ENCODE measurements at places on chromosomes 13 and 19.

DNA sequence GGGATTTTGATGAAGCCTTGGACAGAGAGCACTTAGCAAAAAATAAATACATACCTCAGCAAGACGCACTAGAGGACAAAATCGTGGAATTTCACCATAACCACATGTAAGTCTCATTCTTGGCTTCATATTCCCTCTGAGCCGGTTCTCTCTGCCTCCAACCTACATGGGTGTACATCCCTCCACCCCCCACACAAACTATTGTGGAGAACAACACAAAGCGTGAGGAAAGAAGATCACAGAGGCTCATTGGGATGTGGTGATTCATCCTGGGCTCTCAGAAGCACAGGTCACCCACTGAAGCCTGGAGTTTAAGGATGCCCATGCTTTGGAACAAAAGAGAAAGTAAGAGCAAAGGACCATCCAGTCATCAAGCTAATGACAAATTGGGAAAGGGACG is 192.2 kb downstream of the STK24 start:
- DNase-seq, result no peak

DNA sequence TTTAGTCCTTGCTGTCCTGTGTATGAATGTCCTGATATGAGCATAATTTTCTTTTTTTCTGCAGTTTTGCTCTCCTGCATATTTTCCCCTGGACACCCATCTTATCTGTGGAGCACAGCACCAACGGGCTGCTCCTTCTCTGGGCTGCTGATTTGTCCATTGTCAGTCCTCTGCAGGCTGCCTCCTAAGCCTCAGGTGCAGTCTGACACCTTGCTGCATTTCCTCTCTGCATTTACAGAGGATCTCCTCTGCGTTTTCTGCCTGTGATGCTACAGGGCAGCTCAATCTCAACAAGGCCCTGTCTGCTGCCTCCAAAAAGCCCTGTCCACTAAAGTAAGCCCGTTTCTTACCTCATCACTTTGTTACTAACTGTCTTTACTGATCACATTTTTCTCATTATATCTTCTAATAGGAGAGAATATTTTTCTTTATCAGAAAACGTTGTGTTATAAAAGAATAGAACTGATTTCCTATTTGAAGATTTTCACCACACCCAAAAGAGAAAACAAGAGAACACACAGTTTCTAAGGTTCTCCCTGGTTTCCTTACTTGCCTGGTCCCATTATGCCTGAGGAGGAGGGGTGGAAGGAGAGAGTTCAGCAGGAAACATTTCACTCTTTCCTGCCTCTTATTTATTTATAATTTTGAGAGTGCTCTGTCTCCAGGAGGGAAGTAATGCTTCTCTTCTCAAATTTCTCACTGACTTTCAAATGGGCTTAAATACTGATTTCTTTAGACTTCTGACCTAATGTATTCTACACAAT is 65.6 kb upstream of the TDRD3 start:
- DNase-seq, result no peak

- no peak for DNase-seq
These were observed 102.7 kb downstream of the SLAIN1 start for GRCh38 chr13:77800219-77800618.

DNA sequence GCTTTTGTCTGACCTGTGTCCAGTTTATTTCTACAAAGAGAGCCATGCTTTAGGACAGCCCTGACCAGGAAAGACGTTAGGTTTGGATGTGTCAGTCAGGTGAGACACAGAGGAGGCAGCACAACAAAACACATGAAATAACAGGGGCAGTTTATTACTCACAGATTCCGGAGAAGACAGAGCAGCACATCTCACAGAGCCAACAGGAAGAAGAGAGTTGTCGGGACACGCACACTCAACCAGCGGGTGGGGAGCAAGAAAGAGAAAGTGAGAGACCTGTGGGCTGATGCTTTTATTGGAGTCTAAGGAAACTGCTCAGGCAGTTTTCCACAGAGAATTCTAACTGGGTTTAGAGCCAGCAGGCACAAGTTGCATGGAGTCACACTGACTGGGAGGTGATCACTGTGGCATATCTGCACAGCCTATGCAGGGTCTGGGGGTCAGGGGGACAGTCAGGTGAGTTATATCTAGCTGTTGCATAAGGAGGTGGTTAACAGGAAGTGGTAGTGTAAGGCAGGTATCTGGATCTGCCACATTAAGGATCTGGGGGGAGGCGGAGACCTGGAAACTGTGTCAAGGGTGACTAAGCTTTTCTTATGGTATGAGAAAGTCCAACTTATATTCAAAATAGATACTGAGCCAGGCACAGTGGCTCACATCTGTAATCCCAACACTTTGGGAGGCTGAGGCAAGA is 24.1 kb upstream of the CEACAM20 start:
- DNase-seq, result no peak

GRCh38 chr13:111261326-111261725 is 59.1 kb upstream of the TEX29 start:
- DNase-seq, result no peak

DNA sequence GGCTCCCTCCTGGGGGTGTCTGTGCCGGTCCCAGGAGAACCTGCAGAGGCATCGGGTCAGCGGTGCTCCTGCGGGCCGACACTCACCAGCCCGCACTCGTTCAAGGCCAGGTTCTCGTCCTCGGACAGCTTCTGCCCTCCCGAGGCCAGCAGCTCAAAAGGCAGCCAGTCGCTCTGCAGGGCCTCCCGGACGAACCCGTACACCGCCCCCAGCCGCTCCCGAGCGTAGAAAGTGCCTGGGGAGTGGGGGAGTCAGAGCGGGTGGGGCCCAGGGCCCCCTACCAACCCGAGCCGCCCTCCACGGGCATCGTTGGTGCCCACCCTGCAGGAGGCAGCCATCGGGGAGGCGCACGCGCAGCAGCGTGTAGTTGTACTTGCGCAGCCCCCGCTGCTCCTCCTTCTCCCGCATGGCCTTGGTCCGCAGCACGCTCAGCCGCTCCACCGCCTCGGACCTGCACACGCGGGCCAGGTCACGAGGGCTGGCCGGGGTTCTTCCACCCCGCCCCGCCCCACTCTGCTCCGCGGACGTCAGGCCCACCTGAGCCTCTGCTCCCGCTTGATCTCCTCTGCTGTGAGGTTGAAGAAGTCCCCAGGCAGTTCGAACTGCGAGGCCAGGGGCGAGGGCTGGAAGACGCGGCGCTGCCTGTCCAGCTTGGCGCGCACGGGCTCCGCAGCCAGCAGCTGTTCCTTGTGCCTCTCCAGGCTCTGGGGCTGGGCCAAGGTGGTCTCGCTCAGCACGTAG is 11.5 kb downstream of the UBXN6 start:
- no peak for DNase-seq

- DNase-seq, result no peak
These were observed 3.5 kb downstream of the SPART start for GRCh38 chr13:36342715-36343114.

- DNase-seq, result no peak
These were observed 172.7 kb downstream of the KLF5 start for GRCh38 chr13:73231471-73231870.

DNA sequence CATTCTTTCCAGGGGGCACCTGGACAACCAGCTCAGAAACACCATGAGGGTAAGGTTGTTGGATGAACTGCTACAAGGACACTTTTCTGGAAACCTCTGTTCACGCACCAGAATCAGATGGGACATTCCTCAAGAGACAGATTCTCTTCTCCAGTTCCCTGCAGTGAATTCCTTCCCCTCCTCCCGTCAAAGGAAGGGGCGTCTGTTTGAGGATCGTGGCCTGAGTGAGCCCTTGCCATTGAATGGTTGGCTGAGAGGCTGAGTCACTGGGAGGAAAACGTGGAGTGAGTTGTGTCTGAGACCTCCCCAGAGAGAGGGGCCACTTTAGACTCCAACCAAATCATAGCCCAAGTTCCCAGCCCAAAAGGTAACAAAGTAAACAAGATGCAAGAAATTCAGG is 79.4 kb upstream of the ZNF507 start:
- no peak for DNase-seq

- no peak for DNase-seq
These were observed 426.8 kb upstream of the SLITRK5 start for GRCh38 chr13:87244256-87244890.

GRCh38 chr13:36814465-36814864 is 4.6 kb upstream of the RFXAP start:
- no peak for DNase-seq

- DNase-seq, result no peak
These were observed 4.1 kb downstream of the POLR1D start for GRCh38 chr13:27625839-27626238.

- no peak for DNase-seq
These were observed 77.4 kb upstream of the PCDH8 start for GRCh38 chr13:52925775-52926285.

- DNase-seq, result no peak
These were observed 209.2 kb upstream of the IRS2 start for GRCh38 chr13:109995578-109995977.

DNA sequence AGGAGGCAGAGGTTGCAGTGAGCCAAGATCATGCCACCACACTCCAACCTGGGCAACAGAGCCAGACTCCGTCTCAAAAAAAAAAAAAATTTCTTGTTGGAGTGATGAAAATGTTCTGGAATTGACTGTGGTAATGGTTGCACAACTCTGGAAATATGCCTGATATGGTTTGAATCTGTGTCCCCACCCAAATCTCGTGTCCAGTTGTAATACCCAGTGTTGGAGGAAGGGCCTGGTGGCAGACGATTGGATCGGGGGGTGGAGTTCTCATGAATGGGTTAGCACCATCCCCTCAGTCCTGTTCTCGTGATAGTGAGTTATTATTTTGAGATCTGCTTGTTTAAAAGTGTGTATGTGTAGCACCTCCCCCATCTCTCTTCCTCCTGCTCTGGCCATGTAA is 41.1 kb upstream of the MAP3K10 start:
- DNase-seq, result no peak

- no peak for DNase-seq
These were observed 26.1 kb downstream of the MBD3L1 start for GRCh38 chr19:8858260-8858659.

- no peak for DNase-seq
These were observed 4.0 kb upstream of the IRGC start for GRCh38 chr19:43711751-43712355.

DNA sequence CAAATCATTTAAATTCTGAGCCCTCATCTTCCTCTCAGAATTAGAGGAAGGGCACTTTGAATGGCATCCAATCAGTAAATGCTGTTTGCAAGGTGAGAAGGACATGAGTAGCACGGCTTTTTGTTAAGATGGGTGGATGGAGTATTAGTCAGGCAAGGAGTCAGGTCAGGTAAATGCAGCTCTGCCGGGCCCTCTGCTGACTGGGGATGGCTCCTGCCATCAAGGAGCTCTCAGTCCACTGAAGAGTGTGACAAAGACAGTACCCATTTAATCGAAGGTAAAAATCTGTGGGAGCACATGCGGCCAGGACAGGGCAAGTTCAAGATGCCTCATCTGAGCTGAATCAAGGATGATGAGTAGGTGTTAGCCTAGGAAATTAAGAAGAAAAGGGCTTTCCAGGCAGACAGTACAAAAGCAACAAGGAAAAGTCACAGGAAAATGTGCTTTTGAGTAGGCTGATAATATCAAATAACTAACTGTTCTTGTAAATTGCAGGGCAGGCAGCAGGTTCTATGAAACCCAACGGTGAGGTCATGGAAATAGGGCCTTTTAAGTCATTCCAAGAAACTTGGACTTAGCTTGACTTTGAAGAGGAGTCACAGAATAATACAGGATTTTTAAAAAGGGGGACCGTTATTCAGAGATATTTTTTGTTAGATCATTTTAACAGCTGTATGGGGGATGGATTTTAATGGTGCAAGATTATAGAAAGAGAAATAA is 670.5 kb upstream of the ARGLU1 start:
- no peak for DNase-seq

DNA sequence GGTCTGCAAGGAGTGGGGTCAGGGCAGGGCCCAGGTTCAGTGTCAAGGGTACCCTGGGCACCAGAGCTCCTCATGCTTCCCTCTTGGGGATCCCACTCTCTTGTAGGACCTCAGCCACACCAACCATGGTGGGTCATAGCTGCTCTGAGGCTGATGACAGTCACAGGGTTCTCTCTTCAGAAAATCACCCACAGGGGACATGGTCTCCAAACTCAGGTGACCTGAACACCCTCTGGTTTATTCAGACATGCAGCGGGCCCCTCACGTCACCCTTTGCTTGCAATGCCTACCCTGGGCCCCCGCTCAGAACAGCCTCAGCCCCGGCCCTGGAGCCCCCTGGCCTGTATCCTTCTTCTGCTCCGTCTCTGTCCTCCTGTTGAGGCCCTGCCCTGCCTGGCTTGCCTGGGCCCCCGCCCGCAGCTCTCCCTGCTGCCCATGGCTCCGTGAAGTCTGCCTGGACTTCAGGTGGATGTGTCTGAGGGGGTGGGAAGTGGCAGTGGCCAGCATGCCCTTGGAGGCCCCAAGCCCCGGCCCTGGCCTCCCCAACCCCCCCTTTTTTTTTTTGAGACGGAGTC is 20.4 kb downstream of the CHERP start:
- DNase-seq, result no peak

DNA sequence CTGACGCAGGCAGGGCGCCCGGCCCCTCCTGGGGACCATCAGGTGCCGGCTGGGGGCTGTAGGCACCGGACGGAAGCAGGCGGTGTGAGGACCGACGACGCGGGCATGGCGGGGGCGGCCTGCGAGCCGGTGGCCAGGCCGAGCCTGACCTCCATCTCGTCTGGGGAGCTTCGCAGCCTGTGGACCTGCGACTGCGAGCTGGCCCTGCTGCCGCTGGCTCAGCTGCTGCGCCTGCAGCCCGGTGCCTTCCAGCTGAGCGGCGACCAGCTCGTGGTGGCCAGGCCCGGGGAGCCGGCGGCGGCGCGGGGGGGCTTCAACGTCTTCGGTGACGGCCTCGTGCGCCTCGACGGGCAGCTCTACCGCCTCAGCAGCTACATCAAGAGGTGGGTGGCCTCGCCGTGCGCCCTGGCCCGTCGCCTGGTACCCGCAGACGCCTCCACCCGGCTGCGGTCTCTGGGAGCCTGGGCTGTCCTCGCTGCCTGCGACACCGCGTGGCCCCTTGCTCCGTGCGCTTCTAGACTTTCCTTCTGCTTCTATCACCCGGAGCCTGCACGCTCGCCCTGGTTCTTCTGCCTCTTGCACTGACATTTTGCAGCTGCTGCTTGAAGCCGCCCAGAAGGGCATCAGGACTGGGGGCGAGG is 460 bp downstream of the MEDAG start:
- DNase-seq, result no peak

- DNase-seq, result no peak
These were observed 94.7 kb downstream of the FREM2 start for GRCh38 chr13:38781539-38781938.

- no peak for DNase-seq
These were observed 119.4 kb downstream of the STOML3 start for GRCh38 chr13:38871275-38871674.

DNA sequence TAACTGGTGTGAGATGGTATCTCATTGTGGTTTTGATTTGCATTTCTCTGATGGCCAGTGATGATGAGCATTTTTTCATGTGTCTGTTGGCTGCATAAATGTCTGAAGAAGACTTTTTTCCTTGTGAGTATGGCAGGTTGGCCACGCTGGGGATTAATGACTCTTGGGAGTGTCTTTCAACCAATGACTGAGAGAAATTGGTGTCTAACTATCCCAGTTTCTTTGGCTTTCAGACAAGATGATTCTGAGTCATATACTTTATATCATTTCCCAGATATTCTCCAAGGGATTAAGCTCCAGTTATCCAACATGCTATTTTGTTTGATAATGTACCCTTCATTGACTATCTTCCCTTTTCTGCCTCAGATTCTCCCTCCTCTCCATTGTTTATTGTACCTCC is 35.5 kb upstream of the CSNK1A1L start:
- DNase-seq, result no peak

GRCh38 chr13:97911311-97912138 is 42.0 kb upstream of the IPO5 start:
- DNase-seq, result no peak

GRCh38 chr19:12778017-12778904 is 2.9 kb upstream of the HOOK2 start:
- DNase-seq, result peak; percentile 57

- peak; percentile 44 for DNase-seq
These were observed 685 bp downstream of the GMFG start for GRCh38 chr19:39335168-39335548.
